ENCODE measurements at places on chromosomes 16 and 17.

GRCh38 chr17:45230787-45231480 is 9.2 kb downstream of the FMNL1 start:
- DNase-seq, result no peak

DNA sequence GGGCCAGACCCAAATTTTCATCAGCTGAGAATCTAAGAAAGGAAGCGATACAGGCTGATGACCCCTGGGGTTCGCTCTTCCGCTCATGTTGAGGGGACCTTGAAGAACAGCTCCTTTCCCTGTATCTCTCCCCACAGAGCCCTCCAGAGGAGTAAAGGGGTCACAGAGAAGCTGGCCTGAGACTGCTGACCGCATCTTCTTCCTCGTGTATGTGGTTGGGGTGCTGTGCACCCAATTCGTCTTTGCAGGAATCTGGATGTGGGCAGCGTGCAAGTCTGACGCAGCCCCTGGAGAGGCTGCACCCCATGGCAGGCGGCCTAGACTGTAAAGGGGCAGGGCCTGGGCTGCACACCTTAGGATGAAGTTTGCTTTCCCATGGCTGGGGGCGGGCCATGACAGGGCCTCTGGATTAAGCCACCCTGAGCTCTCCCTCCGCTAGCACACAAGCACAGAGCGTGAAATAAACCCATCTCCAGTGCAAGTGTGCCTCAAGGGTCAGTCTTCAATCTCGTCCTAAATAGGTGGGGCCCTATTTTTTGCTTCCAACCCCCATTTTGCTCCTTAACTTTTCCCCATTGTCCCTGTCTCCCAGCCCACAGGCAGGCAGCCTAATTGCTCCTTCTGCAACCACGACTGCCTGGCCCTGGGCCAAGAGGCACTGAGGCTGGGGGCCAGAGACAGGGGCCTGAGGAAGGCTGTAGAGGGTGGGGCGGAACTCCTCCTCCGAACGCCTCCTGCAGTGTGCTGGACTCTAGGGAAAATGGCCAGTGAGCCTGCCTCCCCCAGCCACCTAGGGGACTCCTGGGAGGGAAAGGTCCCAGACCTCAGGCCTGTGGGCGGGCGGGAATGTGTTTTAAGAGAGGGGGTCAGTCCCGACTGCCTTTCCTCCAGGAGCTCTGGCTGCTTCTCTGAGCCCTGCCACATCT is 3.6 kb downstream of the ZACN start:
- no peak for DNase-seq

- DNase-seq, result no peak
Measured at GRCh38 chr16:81061307-81061640, 15.8 kb downstream of the C16orf46 start.

DNA sequence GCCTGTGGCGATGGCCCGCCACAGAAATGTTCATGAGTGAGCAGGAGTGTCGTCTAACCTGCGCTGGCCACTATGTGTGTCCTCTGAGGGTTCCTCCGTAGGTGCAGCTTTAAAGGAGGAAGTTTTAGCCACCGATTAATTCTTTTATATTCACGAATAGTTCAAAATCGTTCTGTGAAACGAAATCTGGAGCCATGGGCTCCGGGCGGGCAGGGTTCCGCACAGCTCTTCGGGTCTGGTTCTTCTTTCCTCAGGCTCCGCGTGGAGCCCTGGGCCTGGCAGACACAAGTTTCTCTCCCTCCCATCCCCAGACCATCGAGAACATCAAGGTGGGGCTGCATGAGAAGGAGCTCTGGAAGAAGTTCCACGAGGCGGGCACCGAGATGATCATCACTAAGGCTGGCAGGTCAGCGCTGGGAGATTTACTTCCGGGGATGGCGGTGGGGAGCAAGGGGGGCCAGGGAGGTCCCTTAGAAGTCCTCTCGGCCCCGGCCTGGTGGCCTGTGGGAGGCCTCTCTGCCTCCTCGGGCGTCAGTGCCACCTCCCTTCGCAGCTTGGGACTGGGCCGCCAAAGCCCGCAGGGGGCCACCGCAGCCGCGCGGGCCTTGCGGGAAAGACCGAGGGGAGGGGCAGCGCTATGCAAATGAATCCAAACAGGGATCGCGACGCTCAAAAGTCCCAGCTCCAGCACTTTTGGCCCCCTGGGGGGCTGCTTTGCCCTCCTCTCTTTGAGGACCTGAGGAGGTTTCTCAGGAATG is 5.2 kb downstream of the TBX4 start:
- DNase-seq, result no peak

DNA sequence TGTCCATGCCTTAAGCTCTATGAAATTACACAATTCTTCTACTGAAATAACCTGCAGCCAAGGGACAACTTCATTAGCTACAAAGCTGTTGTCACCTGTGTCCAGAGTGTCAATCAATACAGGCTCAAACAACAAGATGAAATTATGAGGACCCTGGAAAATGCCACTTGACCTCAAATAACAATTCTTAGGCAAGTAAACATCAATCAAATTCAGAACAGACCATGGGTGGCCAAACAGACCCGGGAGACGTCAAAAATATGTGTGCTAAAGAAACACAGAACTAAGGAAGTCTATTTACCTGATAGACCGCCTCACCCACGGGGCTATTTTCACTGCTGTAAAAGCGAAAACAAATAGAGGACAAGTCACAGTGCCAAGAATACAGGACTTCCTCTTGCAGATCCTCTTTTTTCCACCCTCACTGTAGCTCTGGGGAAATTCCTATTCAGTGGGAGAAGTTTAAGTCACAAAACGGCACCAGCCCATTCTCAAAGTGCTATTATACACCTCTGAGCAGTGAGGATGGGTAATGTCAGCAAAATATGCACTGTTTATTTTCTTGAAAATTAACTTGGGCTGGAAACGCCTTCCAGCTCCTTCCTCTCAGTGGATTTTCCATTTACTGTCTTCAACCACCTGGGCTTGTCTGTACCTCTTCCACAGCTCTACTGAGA is 2.7 kb downstream of the LITAF start:
- no peak for DNase-seq

- no peak for DNase-seq
Measured at GRCh38 chr17:32882029-32882428, 5.1 kb upstream of the MYO1D start.

DNA sequence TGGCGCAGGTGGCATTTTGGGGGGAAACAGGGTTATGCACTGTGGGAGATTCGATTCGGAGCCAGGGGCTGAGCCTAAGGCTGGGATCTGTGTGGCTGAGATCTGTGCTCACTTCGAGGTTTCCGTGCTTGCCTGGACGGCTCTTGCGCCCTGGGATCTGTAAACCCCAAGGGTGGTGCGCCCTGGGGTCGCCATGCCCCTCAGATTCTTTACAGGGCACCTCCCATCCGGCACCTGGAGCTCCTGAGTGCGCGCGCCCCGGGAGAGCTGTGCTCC is 377 bp downstream of the SLC13A5 start:
- DNase-seq, result no peak

- no peak for DNase-seq
Measured at GRCh38 chr17:32299580-32300164, 34.0 kb downstream of the RHBDL3 start.

DNA sequence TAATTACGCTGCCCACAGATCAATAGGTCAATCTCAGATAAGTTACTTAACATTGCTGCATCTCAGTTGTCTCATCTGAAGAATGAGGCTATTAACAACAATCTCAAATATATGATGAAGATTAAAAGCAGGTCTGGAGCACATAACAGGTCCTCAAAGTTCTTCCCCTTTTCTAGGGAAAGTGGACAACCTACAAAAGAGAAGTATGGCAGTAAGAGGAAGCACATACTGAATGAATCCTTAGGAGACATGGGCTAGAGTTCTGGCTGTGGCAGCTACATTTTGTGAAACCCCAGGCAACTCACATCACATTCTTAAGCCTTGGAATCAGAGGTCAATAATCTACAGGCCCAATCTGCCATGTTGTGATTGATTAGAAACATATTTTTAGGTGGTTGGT is 180.6 kb downstream of the PCTP start:
- DNase-seq, result no peak

DNA sequence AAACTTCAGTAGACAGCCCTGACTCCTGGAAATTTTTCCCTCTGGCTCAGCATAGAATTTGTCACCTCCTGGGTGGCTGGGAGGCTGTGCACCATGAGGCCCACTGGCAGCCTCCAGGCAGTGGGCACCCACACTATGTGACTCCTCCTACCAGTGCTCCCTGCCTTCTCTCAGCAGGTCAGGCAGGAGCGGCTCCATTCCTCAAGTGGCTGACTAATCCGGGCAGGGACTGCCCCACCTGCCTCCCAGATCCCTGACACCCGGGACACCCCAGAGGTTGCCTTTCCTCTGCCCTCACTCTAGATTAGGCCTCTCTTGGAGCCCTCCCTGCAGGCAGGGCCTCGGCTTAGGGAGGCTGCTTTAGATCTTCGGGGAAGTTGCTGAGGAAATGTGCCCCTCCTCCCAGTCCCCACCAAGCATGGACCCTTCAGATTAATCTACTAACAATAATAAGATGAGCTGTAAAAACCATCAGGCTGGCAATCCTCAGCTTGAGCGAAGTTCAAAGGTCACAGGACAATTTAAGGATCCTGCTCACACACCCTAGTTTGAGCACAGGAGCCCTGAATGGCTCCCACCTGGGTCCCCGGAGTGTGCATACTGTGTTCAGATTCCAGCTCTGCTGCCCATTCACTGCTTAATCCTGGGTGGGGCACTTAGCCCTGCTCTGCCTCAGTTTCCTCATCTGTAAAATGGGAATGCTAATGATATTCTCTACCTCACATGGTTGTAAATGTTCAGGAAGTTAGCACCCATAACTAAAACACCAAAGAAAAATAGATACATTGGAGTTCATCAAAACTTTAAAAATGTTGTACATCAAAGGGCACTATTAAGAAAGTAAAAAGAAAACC is 10.0 kb upstream of the MYCBPAP start:
- DNase-seq, result no peak

GRCh38 chr17:58309918-58310259 is 18.7 kb downstream of the TSPOAP1 start:
- no peak for DNase-seq

DNA sequence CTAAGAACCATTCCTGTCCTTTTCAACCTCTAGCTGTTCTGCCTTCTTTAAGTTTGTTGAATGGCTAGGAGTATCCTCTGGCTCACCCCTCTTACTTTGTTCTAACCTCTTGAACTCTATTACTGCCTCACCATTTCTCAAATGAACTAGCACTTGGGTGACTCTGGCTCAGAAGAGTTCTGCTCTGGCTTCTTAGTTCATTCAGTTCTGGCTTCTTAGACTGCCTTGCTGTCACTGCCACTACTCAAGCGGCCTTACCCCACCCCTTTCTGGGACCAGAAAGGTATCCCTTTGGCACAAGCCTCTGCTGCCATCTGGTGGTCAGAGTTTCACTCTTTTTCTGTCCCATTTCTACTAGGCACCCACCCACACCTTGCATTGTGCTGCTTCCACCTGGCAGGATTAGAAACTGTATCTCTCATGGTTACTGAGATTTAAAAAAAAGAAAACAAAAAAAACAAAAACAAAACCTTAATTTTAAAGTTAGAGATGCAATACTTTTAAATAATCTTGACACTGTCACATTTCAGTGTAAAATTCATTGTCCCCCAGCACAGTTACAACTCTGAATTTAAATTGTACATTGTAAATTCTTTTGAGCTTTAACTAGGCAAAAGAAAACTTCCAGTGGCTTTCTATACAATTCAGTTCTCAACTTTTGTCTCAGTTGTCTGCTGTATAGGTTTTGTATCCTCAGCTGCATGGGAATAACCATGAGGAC is 6.9 kb upstream of the ABCA10 start:
- peak; percentile 53 for DNase-seq

GRCh38 chr17:40062329-40063186 is at the start of gene THRA:
TSS of gene THRA (plus strand) at chr17:40062965. CDS start at chr17:40074489, 11,524 bp downstream.
- DNase-seq, result no peak

DNA sequence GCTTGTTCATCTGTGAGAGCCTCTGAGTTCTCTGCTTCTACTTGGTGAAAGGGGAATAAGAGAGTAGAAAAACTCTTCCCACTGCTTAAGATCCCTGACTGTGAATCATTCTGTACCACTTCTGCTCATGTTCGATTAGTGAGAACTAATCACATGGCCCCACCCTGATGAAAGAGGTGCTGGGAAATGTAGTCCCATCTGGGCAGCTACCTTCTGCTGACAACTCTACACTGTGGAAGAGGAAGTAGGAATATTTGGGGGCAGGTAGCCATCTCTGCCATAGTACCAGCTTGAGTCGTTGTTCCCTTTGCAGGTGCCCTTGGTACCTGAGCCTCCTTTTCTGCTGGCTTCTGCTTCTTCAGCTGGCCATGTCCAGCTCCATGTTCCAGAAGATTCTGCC is 29.9 kb downstream of the NKD1 start:
- DNase-seq, result no peak

DNA sequence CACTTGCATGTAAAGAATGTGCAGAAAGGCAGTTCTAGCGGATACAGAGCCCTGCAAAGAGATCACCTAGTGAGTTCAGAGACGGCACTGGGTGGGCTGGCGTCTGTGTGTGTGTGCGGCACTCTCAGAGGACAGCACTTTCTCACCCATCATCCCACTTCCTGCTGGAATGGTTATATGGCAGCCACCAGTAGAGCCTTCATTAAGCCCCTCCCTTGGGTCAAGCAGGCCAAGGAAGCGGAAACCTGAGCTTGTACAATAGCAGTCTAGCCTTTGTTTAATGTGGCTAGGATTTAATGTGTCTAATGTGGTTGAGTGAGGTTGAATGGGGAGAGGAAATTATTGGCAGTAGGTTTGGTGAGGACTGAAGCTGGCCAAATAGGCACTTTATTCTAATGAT is 88.3 kb upstream of the ELAC2 start:
- no peak for DNase-seq

DNA sequence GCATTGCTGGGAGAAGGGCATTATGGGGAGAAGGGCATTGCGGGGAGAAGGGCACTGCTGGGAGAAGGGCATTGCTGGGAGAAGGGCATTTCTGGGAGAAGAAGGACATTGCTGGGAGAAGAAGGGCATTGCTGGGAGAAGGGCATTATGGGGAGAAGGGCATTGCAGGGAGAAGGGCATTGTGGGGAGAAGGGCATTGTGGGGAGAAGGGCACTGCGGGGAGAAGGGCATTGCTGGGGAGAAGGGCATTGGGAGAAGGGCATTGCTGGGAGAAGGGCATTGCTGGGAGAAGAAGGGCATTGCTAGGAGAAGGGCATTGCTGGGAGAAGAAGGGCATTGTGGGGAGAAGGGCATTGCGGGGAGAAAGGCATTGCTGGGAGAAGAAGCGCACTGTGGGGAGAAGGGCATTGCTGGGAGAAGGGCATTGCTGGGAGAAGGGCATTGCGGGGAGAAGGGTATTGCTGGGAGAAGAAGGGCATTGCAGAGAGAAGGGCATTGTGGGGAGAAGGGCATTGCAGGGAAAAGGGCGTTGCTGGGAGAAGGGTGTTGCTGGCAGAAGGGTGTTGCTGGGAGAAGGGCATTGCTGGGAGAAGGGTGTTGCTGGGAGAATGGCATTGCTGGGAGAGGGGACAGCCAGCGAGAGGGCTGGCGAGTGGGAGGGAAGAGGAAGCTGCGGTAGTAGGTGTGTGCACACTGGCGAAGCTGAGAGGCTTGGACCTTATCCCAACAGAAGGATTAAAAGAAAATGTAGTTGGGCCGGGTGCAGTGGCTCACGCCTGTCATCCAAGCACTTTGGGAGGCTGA is 4.6 kb upstream of the PYDC1 start:
- no peak for DNase-seq

GRCh38 chr16:49824593-49824992 is 31.3 kb downstream of the ZNF423 start:
- DNase-seq, result no peak
